ENCODE measurements at places on chromosomes 11 and 22.

GRCh38 chr11:95145430-95146060 is 55.9 kb downstream of the ENDOD1 start:
- no peak for DNase-seq

- no peak for DNase-seq
Observed at GRCh38 chr11:65182258-65183170, 786 bp downstream of the CAPN1 start.

DNA sequence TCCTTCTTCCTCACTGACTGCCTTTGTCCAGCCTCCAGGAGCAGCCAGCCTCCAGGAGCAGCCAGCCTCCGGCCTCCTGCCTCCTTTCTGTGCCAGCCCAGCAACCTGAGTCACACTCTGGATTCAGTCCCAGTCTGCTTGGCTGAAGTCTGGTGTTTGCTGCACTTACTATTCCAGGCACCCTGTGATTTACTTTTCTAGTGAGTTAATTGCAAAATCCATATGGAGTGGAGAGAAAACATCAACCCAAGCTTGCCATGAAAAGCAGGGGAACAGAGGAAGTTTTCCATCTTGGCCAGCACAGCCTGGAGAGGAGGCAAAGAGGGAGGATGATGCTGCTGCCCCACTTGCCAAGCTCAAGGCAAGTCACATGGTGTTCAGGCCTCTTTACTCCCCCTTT is 400.5 kb downstream of the TENM4 start:
- DNase-seq, result no peak

GRCh38 chr11:134987223-134987768 is 575.3 kb upstream of the B3GAT1 start:
- no peak for DNase-seq

GRCh38 chr22:49143812-49144211 is 683.9 kb downstream of the BRD1 start:
- no peak for DNase-seq

GRCh38 chr22:32354360-32355351 is 3.0 kb upstream of the RFPL3 start:
- DNase-seq, result no peak
